ENCODE measurements at places on chromosomes 7 and 10.

GRCh38 chr7:94395141-94396036 lies 694 bp downstream of the COL1A2 start:
- DNase-seq, result peak; percentile 71

GRCh38 chr7:131194070-131194865 lies 133.4 kb upstream of the MKLN1 start:
- no peak for DNase-seq

GRCh38 chr7:12062062-12062461 lies 149.0 kb upstream of the TMEM106B start:
- DNase-seq, result peak; percentile 5

DNA sequence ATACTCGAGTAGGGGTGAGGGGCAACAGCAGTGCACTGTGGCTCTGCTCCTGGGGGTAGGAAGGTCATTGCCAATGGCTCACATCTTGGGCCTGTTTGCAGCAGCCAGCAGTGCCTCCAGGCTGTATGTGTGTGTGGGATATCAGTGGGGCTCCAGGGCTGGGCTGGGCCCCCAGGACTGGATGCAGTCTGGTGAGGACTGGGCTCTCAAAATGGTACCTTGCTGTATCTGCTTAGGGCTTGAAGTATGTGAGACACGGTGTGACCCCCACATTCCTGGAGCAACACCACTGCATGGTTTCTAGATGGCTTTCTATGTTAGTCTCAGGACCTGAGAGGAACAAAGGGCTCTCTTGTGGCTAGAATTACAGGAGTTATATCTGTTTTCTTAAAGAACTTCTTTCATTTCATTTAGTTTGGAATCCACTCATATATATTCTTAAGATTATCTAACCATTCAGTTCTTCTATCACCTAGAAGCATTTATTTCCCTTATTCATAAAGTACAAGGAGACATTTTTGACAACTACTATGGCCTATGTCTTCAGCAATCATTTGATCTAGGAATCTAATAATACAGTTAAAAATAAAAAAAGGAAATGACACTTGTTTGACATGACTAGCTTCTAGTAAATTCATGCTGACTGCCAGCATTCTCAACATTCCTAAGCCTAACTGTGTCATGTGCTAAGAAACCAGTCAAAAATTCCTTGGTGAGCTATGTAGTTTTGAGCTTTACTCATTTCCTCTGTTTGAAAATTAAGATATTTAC lies 443.2 kb upstream of the SEMA3A start:
- no peak for DNase-seq

DNA sequence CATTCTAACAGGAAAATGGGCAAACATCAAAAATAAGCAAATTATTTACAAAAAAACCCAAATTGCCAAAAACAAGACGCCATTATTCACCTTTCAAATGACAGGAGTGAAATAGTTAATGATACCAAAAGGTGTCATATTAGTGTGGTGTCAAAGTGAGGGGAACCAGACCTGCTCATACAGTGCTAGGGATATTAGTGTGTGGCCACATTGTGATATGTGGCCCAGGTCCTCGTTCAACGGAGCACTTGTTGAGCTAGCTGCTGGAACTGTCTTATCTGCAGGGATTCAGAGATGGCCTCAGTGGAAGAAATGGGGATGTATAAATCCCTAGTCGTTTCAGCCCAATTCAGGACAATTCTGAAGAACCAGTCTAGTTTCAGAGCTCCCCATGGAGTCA lies 41.2 kb downstream of the GPR85 start:
- no peak for DNase-seq

Data from activated CD4-positive, alpha-beta T cell treated with anti-CD3 and anti-CD28 coated beads, Interleukin-10, Interleukin-2, amounts not matched to agents 100 ng/mL and 50 ng/mL, durations not matched to agents 16 hours and 8 hours (primary cell).